ENCODE measurements at places on chromosomes 3 and 15.

DNA sequence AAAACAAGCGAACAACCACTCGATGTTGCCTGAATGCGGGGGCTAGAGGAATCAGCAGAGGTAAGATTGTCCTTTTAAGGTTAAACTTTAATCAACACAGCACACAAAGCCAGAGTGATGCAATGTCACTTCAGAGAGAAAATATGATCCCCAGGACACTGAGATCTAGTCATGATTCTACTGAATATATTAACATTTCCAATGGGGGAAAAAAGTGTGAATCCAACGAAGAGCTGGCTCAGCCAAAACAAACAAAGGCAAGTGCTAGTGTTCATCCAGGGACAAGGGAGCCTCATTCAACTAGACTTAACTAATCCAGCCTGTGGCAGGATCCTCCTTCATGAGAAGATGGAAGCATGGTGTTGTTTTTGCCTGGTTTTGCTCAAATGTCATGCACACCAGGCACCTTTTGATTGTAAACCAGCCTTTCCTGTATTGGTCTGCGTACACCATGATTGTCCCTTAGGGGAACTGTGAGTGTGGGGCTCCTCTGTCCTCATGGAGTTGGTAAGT, 35.8 kb downstream of the SCG5 start:
- DNase-seq: no peak

GRCh38 chr3:16288664-16289063, 23.7 kb downstream of the OXNAD1 start:
- no peak for DNase-seq

- no peak for DNase-seq
Measured at GRCh38 chr15:39285071-39285470, 295.8 kb upstream of the THBS1 start.

- no peak for DNase-seq
Measured at GRCh38 chr3:133849346-133849745, 43.7 kb downstream of the SRPRB start.

- DNase-seq: no peak
Measured at GRCh38 chr3:156818273-156818651, 7.9 kb upstream of the LEKR1 start.

DNA sequence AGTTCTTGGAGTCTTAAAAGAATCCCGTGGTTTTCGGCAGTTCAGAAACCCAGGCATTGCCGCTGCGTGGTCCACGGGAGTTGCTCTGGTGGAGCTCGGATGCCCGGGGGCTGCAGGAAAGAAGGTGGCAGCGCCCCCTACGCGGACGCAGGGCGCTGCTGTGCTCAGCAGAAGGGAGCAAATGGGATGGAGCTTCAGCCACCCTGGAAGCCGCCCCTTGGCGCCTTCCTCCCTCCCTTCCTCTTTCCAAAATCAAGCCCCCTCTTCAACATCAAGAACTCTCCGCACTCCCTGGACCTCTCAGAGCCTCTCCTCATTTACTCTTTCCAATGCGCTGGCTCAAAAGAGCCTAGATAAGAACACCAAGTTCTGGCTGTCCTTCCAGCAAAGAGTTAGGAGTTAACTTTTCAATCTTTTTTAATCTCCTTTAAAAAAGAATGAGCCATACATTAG, 880 bp upstream of the CHRNA7 start:
- DNase-seq: no peak

- DNase-seq: no peak
Measured at GRCh38 chr3:190014940-190015339, 105.8 kb downstream of the P3H2 start.

GRCh38 chr15:43274136-43274535, 7.4 kb upstream of the TGM5 start:
- DNase-seq: no peak

GRCh38 chr3:54372232-54372631, 249.9 kb downstream of the CACNA2D3 start:
- DNase-seq: no peak

- no peak for DNase-seq
Measured at GRCh38 chr3:72786668-72787067, 61.6 kb downstream of the SHQ1 start.
